ENCODE measurements at places on chromosomes 3 and 15.

- no peak for DNase-seq
Observed at GRCh38 chr3:106229495-106230278, 360.9 kb upstream of the CBLB start.

GRCh38 chr3:115624029-115624741, 875 bp downstream of the GAP43 start:
- no peak for DNase-seq

DNA sequence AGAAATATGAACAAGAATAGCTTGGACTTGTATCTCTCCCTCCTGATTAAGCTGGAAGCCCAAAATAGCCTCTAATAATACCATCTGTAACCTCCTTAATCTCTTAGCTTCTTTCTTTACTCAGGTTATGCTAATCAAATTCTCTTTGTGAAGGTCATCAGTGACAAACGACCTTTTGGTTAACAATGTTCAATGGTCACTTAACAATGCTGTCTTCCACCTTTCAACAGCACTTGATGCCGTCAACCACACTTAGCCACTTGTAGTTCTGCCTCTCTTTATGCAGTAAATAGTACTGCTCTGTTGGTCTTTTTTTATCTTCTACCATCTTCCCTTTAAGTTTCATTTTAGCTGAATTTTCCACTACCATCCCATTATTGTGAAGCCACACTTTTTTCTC, 476.6 kb upstream of the TGFBR2 start:
- DNase-seq = no peak

GRCh38 chr3:174533286-174533685, 325.8 kb upstream of the NAALADL2 start:
- DNase-seq = no peak

- no peak for DNase-seq
Observed at GRCh38 chr3:165181556-165181955, 14.6 kb downstream of the SLITRK3 start.

DNA sequence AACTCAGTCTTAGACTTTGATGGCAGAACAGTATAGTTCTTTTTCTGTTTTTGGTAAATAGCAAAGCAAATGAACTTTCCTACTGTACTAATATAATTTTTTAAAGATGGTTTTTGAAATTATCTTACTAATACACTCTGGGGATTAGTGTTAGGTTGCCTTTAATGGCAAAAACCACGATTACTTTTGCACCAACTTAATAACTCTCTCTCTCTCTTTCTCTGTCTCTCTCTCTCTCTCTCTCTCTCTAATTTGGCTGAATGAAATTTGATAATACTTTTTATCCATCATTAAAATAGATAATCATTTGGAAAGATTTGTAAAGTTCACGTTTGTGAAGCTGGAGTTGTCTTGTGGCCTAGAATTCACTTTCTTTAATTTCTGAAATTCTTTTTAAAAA, 257.8 kb downstream of the LPP start:
- no peak for DNase-seq

DNA sequence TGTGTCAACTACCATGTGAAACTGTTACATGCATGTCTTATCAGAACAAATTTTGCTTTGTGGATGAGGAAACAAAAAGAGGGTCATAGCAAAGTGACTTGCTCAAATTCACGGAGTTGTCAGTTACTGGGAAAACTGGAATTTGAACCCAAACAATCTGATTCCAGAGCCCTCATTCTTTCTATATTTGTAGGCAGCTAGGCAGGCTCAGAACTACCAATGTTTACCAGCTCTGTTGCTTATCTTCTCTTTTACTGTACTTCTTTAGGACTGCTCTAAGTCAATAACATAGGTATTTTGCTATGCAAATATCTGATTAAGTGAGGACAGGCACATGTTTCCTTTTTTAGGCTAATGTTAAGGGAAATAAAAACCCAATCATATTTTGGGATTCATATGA, 450.5 kb downstream of the ZPLD1 start:
- no peak for DNase-seq

DNA sequence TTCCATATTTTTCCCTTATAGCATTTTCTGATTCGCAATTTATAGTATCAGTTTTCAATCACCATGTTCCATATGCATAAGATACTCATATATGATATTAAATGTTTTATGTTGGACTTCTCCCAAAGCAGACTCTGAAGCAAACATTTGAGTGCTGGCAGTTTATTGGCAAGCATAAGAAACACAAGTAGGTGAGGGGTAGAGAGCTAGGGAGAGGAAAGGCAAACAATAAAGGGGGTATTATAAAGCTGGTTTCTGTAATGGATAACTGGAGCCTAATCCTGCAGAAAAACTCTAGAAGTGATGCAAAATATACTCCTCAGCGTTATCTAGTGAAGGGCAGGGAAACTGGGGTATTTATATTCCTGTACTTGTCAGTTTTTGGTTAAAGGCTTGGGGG, 491.5 kb upstream of the TGFBR2 start:
- no peak for DNase-seq

DNA sequence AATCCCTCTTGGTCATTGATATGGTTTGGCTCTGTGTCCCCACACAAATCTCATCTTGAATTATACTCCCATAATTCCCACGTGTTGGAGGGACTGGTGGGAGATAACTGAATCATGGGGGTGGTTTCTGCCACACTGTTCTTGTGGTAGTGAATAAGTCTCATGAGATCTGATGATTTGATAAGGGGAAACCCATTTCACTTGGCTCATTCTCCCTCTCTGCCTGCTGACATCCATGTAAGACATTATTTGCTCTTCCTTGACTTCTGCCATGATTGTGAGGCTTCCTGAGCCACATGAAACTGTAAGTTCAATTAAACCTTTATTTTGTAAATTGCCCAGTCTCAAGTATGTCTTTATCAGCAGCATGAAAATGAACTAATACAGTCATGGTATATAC, 106.9 kb upstream of the UBP1 start:
- no peak for DNase-seq

- DNase-seq = no peak
Observed at GRCh38 chr3:188152660-188153436, 1.1 kb upstream of the LPP start.

DNA sequence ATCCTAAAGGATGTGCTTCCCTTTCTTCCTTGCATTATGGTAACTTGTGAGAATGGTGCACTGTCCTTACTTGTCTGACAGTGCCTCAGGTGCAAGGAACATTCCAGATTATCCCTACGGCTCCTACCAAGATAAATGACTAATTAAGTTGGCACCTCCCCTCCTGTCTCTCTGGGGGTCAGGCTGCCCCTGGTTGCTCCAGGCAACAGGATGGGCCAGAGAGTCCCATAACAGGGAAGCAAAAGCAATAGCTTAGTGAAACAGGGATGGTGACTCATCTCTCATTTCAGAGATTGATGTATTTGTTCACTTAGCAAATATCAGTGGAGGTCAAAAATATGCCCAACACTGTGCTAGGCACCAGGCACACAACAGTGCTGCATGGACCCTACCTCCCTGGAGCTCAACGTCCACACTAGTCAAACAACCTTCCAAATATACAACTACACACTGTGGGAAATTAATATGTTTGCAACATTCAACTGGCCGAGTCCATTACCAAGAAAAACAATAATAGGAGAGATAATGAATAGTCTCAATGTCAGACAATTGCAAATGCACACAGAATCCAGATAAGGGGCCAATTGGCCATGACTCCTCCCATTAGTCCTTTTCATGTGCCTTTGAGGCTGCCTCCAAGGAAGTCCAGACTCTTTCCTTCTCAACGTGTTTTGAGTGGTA, 249.0 kb downstream of the TLE3 start:
- no peak for DNase-seq

- no peak for DNase-seq
Observed at GRCh38 chr15:78035321-78035751, 42.2 kb downstream of the TBC1D2B start.

GRCh38 chr15:72994534-72995177, 57.6 kb upstream of the NEO1 start:
- DNase-seq = no peak

DNA sequence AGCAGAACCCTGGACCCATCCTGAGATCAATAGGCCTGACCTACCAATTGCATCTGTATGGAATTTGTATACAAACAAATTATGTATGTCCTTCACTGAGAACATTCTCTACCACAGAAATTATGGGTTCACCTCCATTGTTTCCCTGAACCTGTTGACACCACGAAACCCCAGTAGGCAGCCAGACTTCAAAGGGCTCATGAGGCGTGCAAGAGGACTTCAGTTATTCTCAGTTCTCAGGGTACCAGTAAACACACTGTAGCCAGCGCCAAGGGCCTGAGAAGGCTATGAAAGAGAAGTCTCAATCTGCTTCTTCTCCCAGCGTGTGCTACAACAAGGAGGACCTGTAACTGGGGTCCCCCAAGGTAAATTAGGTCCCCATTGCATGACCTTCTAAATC, 254.9 kb upstream of the GOLGA6L4 start:
- no peak for DNase-seq

- DNase-seq = no peak
Observed at GRCh38 chr3:14274999-14275961, 96.7 kb downstream of the LSM3 start.

GRCh38 chr15:79675982-79676381, 220.8 kb downstream of the MTHFS start:
- DNase-seq = no peak

GRCh38 chr3:43879166-43879565, 188.4 kb downstream of the ABHD5 start:
- no peak for DNase-seq

DNA sequence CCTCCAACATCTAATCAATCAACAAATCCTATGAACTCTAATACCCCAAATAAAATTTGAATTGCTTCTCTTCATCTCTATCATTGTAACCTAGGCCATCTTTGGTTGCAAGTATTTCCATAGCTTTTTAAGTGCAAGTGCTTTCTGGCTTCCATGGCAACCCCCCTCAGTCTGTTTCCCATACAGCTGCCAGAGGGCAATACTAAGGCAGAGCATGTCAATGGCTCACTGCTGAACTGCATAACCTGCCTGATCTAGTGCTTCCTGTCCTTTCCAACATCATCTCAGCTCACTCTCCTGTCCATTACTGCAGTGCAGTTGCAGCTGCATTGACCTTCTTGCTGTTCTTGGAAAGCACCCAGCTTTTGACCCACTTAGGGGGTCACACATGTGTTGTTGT, 198.4 kb downstream of the WNT5A start:
- DNase-seq = no peak

GRCh38 chr15:45417303-45417950, 39.1 kb upstream of the GATM start:
- DNase-seq = no peak
